IPS DF 6.9 (cell line): ENCODE measurements at places on chromosomes 6 and 20.

DNA sequence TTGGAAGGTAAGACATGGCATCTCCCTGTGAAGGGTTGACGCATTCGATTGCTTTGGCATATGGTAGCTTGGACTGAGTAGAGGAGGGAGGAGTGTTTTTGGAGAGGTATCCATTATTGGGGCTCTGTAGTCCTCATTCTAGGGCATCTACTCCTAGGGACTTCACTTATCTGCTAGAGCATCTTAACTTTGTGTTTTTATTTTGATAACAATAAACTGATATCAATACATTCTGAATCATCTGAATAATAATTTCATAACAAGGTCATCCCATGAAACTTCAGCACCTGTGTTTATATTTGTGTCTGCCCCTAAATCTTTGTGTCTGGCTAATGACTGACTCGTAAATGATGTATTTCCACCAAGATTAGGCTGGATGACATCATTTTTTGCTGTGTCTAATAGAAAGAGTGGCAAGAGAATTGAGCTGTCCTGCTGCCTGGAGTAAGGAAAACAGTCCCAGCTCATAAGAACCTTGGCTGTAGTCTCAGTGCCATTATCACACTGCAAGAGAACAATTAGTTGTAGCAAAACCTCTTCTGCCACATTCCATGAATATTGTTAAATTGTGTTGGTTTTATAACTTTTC lies 288.5 kb downstream of the PRL start:
- DNase-seq: no peak

GRCh38 chr6:21987501-21987957 lies 309.3 kb downstream of the PRL start:
- DNase-seq: no peak

DNA sequence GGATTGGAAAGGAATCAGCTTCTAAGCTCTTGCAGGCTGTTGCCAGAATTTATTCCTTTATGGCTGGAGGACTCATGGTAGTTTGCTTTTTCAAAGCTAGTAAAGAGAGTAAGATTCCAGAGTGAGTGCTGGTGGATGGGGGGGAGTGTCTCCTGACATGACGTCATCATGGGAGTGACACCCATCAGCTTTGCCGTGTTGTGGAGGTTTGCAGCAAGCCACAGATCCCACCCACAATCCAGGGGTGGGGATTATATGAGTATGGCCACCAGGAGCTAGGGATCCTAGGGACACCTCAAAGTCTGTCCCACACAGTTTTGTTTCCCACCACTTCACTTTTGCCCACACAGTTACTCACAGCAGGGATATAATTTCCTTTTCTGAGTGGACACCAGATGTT lies 28.7 kb upstream of the PMEPA1 start:
- no peak for DNase-seq

GRCh38 chr20:44234566-44235317 lies 12.4 kb upstream of the GDAP1L1 start:
- DNase-seq: no peak

DNA sequence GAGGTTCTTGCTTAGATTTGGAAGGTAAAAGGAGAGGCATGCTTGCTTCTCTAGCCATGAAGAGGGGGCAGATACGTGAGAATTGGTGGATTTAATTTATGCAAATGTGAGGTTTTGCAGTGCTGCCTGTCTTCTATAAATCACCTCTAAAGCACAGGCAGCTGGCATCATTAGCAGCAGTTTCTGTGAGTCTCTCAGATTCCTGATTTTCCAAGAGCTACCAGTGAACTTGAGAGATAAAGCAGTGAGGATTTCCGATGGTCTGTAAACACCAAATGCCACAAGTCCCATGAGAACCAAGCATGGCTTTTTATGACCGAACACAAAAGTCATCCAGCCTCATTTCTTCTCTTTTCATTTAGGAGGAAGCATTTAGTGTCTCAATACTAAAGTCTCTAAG lies 3.2 kb upstream of the SIRPB2 start:
- DNase-seq: no peak

GRCh38 chr6:96917098-96917497 lies 7.4 kb upstream of the KLHL32 start:
- no peak for DNase-seq

DNA sequence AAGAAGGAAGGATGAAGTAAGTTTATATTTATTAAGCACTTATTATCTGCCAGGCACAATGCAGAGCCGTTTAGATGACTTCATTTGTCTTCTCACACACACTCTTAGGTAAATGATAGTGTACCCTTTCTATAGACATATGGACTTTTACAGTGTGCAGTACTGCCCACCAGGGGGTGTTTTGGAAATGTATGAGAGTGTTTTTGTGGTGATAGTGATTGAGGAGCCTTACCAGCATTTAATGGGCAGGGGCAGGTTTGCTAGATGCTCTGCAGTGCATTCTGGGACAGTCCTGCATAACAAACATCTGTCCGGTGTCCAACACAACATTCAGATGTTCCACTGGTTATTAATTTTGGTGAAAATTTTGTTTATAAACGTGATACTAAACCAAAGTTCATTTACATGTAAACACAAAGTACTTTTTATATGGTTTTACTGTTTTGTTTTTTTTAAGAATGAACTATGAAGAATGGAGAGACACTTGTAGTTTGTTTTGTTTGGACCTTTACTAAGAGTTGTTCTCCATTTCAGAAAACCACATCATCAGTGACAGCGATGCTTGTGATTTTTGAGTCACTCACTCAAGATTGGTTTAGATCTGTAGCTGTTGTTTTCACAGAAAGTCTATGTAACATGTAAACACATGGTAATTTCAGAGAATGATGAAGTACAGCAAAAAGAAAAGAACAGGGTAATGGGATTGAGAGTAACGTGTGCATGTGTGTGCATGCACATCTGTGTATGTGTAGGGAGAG lies 19.9 kb downstream of the KCNS1 start:
- no peak for DNase-seq

GRCh38 chr6:9412951-9413559 lies 977.7 kb upstream of the SLC35B3 start:
- peak; percentile 27 for DNase-seq

DNA sequence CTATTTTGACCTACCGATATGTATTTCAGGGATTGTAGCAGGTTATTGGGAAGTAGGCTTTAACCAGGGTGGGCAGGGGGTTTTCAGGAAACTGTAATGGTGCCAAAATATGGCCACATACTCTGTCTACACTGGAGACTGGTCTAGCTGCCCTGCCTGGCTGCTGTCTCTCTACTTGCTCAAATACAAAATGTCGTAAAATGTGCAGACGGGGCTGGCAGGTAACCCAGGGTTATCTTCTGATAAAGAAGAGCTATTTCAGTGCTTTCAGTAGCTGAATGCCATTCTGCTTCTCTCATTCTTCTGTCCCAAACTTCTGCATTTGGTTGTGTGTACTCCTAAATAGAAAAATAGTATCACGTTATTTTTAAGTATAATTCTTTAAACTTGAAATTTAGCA lies 616.2 kb downstream of the EPM2A start:
- no peak for DNase-seq

GRCh38 chr20:47455133-47456040 lies 46.3 kb upstream of the NCOA3 start:
- no peak for DNase-seq

DNA sequence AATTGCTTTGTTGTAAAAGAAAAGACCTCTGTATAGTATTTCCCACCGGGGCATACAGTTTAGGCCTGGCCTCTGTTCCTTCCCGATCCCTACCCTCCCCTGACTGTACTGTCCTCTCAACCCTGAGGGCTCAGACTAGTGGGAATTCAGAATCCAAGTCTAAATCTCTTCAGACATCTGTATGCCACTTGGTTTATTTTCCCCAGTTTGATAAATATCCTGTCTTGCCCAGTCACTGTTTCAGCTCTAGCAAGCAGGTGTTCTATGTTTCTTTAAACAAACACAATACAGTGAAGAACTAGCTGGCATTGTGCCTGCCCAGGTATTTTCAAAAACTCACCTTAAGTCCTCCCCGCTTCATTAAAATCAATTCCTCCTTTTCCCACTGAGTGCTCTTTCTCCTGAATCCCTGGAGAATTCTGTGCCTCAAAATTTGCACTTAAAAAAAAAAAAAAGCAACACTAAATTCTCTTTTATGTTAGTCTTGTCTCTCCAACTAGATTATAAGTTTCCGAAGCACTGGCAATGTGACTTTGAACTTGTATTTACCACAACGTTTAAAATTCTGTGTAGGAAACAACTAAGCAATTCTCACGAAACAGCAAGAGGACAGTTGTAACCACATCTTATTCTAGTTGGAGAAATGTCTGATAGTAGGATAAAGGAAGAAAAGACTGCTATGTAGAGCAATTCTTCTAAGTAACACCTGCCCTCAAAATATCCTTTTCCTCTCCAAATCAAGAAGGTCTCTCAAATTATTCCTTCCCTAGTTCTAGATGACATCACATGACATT lies 112.0 kb upstream of the CARMIL1 start:
- DNase-seq: no peak

DNA sequence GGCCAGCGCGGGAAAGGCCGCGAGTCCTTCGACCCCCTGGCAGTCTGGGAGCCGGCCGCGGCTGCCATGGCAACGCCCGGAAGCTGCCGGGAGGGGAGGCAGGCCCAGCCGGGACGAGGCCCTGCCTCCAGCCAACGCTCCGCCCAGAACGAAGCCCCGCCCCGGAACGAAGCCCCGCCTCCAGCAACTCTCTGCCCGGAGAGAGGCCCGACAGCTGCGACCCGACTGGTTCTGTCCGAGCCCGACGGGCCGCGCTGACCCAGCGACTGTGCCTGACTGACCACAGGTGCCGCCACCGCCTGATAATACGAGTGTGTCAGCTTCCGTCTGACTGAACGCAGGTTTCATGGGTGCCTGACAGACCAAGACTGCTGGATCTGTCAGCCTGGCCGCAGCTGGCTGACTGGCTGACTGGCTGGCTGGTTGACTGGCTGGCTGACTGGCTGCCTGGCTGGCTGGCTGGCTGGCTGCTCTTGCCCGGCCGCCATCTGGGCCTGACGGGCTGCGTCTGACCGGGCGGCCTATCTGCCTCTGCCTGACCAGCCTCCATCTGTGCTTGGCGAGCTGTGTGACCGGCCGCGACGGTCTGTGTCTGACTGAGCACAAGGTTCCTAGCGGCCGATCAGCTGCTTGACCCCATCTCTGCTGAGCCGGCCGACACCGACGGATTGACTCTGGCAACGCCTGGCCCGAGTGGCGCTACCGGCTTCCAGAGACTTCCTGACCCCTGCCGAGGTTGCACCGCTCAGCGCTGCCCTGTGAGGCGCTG lies 89.7 kb upstream of the EPB41L1 start:
- peak; percentile 37 for DNase-seq

DNA sequence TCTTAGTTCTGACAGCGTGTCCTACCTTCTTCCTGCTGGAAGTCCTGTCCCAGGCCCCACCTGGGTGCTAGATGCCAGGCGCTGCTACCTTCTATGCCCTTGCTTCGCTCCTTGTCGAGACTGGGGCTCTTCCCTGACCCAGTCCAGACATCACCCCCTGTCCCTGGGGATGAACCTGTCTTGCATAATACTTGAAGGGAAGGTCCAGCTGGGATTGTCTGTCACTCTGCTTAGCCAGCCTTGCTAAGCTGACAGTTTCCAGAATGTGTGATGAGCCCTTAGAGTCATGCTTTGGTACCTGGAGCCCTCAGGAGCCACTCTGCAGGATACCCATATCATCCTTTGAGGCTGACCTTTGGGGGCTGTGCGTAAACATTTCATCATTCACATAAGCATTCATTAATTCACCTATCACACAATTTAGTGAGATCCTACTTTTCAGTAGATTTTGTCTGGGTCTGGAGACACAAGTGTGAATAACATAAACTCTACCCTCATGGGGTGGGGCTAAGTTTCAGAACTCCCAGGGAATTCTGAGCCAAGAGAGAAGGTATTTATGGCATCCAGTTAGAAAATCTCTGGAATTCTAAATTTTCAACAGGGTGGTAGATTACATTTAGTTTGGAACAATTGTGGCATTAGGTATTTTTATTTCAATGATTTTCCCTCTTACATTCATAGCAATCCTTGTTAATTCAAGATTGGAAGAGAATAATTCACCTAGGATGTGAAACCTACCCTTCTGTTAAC lies 151.1 kb upstream of the HDAC2 start:
- no peak for DNase-seq

DNA sequence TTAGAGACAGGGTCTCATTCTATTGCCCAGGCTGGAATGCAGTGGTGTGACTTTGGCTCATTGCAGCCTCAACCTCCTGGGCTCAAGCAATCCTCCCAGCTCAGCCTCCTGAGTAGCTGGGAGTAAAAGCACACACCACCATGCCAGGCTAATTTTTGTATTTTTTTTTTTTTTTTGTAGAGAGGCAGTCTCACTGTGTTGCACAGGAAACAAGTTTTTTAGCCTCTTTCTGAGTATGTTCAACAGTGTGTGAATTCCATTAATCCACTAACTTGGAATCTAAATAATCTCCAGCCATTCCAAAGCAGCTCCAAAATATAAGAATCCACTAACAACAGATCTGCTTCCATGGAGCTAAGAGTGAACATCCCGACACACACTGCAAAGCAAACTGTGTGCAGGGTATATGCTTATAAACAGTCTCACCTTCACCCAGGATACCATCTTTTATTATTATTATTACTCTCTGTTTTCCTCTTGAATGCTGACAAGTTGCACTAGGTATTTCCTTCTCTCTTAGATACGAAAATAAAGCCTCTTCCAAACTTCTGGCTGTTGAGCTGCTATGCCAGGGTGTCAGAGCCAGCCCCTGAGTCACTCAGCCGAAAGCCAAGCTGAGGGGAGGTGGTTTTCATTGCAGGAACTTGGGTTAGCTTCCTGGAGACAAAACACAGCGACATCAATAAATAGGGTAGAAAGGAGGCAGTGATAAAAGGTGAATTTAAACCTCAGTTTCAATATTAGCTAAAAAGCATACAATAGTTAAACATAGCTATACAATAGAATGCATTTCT lies 264.9 kb downstream of the HIVEP2 start:
- DNase-seq: no peak

- no peak for DNase-seq
These were observed 852 bp downstream of the SYNGAP1 start for GRCh38 chr6:33420491-33421343.

DNA sequence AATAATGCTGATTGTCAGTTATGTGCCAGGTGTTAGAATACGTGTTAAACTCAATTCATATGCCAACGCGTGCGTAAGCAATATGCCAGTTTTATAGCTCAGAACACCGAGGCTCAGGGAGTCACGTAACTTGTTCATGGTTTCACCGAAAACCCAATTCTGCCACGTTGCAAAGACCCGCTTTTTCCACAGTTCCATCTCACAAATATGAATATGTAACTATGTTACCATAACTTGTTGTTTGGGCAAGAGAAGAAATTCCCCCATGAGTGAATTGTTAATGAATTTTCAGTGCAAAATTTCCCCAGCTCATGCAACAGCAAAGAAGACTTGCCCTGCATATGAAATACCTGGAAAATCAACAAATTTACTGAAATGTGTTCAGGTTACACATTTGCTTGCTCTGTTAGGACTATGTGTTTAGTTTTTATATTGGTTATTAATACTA lies 30.1 kb downstream of the SF3B5 start:
- no peak for DNase-seq
